ENCODE measurements at places on chromosomes 7 and 10.

- no peak for DNase-seq
Measured at GRCh38 chr10:71270301-71271220, 48.5 kb upstream of the SLC29A3 start.

DNA sequence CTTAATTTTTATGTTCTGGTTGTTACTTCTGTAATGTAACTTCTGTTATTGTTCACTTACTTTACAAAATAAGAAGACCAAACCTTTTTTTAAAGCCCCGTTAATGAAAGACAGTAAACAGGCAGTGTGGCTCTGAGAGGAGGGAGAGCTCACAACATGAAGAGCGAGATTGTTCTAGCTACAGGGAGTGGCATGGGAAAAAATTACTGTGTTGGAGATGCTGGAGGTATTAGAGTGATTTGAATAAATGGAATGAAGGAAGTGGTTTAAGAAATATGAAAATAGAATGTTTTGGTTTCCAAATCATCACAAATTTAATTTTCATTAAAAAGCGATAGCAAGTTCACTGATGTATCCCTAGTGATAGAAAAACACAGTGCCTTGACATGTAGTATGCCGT lies 31.8 kb downstream of the REEP3 start:
- DNase-seq, result no peak

GRCh38 chr10:119115926-119116325 lies 12.0 kb downstream of the DENND10 start:
- no peak for DNase-seq

DNA sequence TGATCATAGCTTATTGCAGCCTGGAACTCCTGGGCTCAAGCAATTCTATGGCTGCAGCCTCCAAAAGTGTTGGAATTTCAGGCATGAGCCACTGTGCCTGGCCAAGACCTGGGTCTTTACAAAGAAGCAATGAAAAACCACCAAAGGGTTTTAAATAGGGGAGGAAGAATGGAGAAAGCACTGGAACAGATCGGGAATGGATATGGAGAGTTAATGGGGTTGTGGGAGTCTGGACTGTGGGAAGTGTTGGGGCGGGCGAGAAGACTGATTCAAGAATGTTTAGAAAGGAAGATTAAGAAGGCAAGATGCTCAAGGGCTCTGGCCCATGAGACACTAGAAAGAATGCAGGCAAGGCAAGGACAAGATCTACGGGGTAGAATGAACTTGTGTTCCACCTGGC lies 98.5 kb downstream of the CARD11 start:
- no peak for DNase-seq

DNA sequence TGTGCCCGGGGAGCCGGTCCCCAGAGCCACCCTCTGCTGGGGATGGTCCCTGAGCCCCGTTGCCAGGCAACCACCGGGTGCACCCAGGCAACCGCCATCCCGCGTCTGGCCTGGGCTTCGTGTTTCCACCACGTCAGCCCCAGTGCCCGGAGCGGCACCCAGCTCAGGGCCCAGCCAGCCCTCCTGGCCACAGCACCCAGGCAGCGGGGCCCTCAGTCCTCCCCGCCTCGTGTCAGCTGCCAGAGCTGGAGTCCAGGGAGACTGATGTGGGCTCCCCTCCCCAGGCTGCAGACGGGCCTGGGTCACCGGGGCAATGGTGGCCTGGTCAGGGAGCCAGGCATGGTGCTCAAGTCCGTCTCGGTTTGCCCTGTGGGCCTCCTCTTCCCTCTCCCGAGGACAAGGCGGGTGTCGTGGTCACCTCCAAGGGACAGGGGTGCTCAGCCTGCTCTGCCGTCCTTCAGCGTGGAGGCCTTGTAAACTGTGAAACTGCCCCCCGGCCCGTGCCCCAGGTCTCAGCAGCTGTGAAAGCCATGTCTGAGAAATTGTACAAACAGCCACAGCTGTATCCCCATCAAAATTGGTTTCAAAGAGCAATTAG lies 72.5 kb downstream of the MICALL2 start:
- DNase-seq, result no peak

- DNase-seq, result no peak
Measured at GRCh38 chr10:98414578-98414931, 427 bp downstream of the PYROXD2 start.

- DNase-seq, result no peak
Measured at GRCh38 chr7:18402488-18403183, 92.9 kb upstream of the HDAC9 start.

DNA sequence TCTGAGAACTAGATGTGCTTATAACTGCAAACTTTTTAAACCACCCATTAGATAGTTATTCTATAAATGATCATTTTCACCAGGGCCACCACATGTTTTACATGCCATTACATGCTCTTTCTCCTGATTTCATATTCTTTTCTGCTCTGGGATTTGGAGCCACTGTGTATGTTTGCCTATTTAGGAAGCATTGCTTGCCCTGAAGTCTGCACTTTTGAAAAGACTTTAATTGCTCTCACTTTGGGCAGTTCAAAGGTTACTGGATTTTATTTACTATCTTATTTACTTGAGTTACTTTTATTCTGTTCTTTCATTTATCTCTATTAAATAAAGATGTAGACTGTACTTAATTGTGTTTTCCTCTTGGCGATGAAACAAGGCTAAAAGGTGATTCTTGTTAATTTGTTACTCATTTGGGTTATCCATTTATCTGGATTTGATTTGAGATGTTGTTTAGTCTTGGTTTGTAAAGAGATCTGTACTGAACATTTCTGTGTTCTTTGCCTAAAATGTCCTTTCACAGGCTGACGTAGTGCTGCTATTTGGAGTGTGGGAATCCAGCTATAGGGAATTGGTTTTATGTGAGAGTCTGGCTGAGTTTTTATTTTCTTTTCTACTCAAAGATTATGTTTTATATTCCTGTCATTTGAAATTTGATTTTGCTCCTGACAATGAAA lies 88.8 kb downstream of the SUGCT start:
- no peak for DNase-seq

DNA sequence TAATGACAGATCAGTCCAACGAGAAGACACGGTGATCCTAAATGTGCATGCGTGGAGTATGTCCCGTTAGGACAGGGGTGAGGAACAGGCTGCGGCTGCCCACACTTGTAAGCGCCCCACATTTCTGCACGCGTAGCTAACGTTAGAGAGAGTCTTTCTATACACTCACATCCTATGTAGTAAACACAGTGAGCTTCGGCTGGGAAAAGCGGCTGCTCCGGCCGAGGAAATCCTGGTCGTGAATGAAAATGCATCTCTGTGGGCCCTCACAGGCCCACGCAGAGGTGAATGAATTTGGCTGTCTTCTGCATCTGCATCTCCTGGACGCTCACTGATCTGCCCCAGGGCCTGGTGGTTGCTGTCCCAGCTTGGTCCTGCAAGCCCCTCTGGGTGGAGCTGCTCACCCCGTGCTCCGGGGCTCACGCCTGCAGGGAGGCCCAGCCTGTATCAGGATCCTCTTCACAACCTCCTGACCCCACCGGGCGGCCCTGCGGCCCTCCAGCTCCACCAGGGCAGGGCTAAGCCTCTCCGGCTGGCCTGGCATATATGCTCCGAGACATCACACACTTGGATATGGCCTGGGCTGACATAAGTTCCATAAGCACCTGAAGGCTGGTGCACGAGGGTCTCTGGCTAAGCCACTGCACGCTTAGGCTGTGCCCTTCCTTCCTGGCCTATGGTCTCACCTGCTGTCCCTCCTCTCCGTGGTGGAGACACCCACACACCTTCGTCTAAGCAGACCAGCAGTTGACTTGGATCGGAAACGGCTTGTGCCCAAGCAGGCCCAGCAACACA lies 117.9 kb upstream of the DIP2C start:
- DNase-seq, result no peak

- no peak for DNase-seq
Measured at GRCh38 chr10:124709861-124710260, 34.3 kb downstream of the FAM53B start.

GRCh38 chr7:16207321-16207720 lies 214.0 kb downstream of the CRPPA start:
- no peak for DNase-seq

DNA sequence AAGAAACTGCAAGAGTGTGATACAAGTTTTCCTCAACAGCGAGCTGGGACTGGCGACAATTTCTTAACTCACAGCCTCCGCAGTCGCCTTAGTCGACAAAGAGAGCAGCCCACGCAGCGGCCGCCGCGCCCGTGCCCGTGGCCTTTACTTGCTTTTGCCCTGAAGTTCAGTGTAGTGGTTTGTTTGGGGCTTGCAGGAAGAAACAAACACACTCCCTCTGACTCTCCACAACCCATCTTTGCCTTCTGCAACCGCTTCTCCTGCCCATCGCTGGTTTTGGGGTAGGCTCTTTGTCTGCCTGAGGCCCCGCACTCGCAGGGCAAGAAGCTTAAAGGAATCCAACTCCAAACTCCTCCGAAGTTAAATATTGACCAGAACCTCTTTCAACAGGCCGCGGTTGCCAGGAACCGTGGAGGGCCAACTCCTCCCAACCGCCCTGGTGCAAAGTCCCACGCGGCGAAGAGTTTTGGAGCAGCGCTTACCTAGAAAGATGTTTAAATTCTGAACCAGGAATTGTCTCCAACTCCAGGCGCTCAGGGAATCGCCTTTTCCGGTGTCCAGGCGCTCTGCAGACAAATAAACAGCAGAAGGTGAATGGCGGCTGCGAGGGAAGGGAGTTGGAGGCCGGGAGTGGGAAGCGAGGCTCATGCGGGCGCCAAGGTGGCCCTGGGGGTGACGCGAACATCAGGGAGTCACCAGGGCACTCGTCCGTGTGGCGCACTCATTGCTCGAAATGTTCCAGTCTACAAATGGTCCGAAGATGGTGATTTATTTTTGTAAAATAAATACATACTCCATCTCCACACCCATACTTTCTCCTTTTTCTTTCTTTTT lies 8.3 kb downstream of the HOXA4 start:
- no peak for DNase-seq

- no peak for DNase-seq
Measured at GRCh38 chr7:129798616-129799349, 154.0 kb downstream of the UBE2H start.

DNA sequence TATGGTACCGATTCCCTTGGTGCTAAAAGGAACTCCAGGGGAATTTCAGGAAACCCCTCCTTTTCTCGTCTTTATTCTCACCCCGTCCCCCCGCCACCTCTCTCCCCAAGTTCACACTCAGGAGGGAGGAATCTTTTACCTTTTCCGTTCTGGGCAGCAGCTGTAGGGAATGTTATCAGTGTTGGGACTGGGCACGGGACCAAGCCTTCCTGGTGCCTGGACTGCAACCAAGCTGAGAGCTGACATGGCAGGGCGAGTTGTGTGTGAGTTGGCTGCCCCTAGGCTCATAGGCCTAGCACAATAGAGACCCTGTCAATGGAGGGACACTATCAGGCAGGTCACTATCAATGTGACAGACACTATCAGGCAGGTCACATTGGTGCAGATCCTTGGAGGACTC lies 121.4 kb downstream of the TCF7L2 start:
- no peak for DNase-seq

GRCh38 chr10:32501906-32502305 lies 56.0 kb downstream of the CCDC7 start:
- no peak for DNase-seq

- DNase-seq, result no peak
Measured at GRCh38 chr7:77427996-77428603, 12.0 kb upstream of the GSAP start.

- no peak for DNase-seq
Measured at GRCh38 chr7:108024538-108024937, 21.6 kb upstream of the LAMB1 start.

GRCh38 chr7:18353339-18353738 lies 142.2 kb upstream of the HDAC9 start:
- no peak for DNase-seq

DNA sequence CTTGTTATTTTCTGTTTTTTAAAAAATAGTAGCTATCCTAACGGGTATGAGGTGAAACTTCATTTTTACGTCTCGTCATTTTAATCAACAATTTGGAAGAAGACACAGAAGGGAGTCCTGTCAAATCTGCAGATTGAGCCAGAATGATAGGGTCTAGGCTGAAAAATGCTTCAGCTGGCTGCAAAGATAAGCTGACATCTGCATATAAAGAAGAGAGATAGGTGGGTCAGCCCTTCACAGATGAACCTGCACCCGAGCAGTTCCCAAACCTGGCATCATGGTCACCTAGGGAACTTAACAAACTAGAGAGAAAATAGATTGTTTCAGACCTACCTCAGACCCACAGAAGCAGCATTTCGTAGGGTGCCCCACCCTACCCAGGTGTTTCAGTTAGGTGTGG lies 35.2 kb upstream of the BMPR1A start:
- no peak for DNase-seq

- DNase-seq, result no peak
Measured at GRCh38 chr7:127365164-127365956, 27.1 kb downstream of the ZNF800 start.

DNA sequence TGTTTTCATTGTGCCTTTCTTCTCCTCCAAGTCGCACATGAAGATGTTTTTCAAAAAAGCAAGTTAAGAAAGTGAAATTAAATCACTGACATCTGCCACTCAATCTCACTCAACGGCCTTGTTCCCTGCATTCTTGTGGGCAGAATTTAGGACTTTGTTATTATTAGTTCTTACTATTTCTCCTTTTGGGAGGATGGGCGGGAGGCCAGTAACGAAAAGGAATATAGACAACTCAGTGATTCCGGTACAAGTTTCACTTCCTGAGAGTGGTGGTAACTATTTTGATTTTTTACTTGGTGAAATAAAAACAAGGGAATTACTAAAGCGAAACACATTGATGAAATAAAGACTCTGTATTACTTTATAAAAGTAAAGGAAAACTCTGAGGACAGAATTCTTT lies 231.9 kb upstream of the HABP2 start:
- DNase-seq, result no peak

- DNase-seq, result no peak
Measured at GRCh38 chr7:151336027-151336708, 5.4 kb upstream of the NUB1 start.

DNA sequence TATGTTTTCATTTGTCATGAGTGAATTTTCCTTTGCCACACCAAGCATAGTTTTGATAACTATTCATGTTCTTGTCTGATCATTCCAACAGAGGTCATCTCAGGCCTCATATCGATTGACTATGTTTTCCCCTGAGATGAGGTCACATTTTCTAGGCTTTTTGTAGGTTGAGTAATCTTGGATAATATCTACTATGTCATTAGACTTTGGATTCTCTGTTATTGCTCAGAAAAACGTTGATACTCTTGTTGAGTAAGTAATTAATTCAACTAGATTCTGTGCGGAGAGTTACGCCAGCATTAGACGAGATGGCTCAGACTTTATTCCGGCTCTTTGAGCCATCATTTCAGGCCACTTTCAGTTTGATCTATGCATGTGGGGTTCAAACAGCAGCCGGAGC lies 57.7 kb downstream of the KLF6 start:
- DNase-seq, result no peak
